ENCODE measurements at places on chromosomes 12 and 14. TPM values are rescaled to one million over a fixed set of nuclear protein-coding genes. Genes with fewer than 3 reads are reported as not detected.

IL22 gene
- polyA plus RNA-seq: not detected

LRRC9 gene
- polyA plus RNA-seq: not detected

PAX9 gene
- not detected for polyA plus RNA-seq

KRT72 gene
- not detected for polyA plus RNA-seq

FGD4 gene
- polyA plus RNA-seq: 1.4 TPM

FGD6 gene
- 0.36 TPM for polyA plus RNA-seq

TMTC1 gene
- not detected for polyA plus RNA-seq

SSTR1 gene
- polyA plus RNA-seq: not detected

Measured in CD8-positive, alpha-beta memory T cell (primary cell).